Caki2 (cell line): ENCODE measurements at places on chromosomes 11 and 22. TPM values are rescaled to one million over a fixed set of nuclear protein-coding genes. Genes with fewer than 3 reads are reported as not detected.

Gene VPREB1
- total RNA-seq: not detected in 2 replicates

Gene NEFH
- not detected in 2 replicates for total RNA-seq

Gene ARFGAP3
- total RNA-seq: 29.8 TPM in 2 replicates

- DNase-seq: no peak
Observed at GRCh38 chr11:121236115-121237001, 56.2 kb upstream of the SC5D start.

Gene P2RY2
- 0.47 TPM in 1 of 2 replicates, not detected in the other for total RNA-seq

GRCh38 chr22:40009292-40009774 lies 14.6 kb downstream of the FAM83F start:
- peak; percentile 26 for DNase-seq

- no peak for DNase-seq
Observed at GRCh38 chr11:30155428-30155827, 75.4 kb upstream of the FSHB start.
